ENCODE measurements at places on chromosomes 2 and 18.
A peak's percentile ranks its signal among the peaks of the same experiment; 100 is the strongest.

DNA sequence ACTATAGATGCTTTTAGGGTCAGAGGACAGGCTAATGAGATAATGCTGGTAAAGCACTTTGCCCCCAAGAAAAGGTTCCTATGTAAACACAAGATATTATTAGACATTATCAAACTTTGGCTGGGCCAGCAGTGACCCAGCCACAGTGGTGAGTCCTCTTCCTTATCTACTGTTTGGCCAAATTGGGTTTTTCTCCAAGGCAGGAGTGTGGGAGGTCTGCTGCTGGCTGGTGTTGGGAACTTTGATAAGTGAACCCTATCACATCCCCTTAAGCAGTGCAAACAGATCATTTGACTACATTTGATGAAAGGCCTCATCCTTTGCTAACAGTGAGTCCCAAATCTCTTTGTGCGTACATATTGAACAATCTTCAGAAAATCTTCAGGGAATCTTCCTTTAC is 16.2 kb downstream of the FZD7 start:
- DNase-seq = no peak

DNA sequence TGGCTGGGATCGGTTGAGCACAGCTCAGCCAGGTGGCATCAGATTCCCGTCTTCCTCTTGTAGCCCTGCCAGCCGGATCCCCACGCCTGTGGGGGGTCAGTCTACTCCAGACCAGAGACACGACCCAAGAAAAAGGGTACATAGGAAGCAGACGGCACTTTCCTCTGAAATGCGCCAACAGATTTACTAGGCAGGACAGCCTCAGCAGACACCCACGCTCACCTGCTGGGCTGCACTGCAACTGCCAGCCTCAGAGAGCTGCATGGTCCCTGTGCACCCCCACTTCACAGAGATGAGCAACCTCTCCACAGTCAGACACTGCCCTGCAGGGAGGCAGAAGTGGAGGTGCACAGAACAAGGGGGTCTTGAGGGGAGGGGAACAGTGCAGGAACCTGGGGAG is 75.7 kb upstream of the OTOS start:
- DNase-seq = no peak

DNA sequence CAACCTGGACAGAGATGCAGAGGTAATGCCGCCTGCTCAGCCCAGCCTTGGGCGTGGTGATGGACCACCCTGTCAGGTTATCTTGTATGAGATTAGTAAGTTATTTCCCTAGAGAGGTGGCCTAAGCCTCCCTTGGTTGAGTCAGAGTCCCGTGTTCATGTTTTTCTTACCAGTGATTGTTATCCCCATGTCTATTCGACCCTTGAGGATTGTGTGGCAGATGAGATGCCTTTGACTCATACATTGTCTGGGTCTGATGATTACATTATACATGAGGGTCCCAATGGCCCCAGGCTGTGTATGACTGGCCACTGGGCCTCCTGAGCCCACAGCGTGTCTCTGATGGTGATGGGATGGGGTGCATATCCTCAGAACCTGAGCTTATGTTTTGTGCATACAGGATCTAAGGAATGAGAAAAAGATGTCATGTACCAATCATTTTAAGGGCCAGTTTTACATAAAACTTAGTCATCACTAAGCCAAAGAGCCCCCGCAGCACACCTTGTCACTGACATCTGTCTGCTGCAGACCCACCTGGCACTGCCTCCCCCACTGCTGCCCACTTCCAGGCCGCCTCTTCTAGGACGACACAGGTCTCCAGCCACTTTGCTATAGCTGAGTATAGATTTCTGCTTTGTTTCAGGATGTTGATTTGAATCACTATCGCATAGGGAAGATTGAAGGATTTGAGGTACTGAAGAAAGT is 7.7 kb downstream of the PPP1R7 start:
- peak; percentile 54 for DNase-seq

DNA sequence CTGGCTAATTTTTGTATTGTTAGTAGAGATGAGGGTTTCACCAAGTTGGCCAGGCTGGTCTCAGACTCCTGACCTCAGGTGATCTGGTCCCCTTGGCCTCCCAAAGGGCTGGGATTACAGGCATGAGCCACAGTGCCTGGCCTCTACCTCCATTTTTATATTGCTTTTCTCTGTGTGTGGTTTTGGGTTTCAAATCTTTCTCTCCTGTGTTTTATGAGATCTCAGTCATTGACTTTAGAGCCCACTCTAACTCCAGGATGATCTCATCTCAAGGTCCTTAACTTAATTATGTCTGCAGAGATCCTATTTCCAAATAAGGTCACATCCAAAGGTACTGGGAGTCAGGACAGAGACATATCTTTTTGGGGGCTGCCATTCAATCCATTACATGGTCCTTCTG is 24.7 kb downstream of the ARL4C start:
- no peak for DNase-seq

DNA sequence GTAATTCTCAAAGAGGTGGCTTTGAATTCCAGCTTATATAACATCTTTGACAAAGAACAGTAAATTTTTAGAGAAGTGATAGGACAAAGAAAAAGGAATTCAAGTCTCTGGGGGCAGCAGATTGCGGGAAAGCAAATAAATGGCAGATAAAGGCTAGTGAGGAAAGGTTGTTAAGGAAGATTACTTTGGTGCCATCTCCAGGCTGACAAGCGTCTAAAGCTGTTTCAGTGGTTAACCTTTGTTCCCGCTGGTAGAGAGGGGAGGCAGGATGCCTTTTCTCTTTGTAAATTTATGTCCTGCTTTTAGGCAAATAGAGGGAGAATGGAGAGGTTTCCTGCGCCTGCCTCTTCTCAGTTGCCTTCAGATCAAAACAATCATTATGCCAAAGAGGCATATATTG is 431.2 kb upstream of the CHST9 start:
- no peak for DNase-seq

GRCh38 chr2:237549643-237550415 is 16.5 kb upstream of the PRLH start:
- no peak for DNase-seq

DNA sequence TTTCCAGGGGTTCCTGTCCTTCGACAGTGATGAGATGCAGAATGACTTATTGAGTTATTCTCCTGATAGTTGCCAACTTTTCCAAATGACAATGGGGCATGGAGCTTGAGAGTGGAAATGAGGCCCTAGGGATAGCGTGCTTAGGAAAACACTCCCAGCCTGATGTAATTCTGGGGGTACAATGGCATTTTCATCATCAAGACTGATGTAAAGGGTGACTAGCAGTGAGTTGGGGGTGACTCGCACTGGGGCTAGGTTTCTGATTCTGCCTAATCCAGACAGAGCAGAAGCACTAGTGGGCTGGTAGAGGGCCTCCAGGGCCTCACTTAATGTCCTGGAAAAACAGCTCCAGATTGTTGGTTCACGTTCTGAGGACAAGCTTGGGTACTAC is 34.0 kb upstream of the IL37 start:
- DNase-seq = peak; percentile 14

DNA sequence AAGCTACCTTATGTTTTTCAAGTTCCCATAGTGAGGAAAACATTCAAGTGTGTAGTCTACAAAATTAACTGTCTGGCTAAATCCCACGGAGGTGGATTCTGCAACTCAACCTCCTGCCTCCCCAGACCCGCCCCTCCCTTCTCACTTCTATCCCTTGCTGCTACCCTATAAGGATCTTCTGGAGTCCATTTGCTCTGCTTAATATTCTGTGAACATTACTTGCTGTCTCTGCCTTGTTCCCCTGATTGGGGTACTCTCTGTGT is 163.2 kb downstream of the KCNE4 start:
- DNase-seq = no peak

- DNase-seq = no peak
Measured at GRCh38 chr2:127611076-127611925, 34.7 kb upstream of the GPR17 start.

Data from fibroblast of skin of right quadriceps (primary cell).